ENCODE measurements at places on chromosomes 12 and 14. TPM values are rescaled to one million over a fixed set of nuclear protein-coding genes. Genes with fewer than 3 reads are reported as not detected.

Gene NPFF
- total RNA-seq: not detected

Gene STK38L
- 93.3 TPM for total RNA-seq

Gene KRT74
- not detected for total RNA-seq

Gene A2M
- total RNA-seq: 1,306 TPM

GRCh38 chr14:65250162-65250495 lies 147.8 kb upstream of the MAX start:
- no peak for DNase-seq

DNA sequence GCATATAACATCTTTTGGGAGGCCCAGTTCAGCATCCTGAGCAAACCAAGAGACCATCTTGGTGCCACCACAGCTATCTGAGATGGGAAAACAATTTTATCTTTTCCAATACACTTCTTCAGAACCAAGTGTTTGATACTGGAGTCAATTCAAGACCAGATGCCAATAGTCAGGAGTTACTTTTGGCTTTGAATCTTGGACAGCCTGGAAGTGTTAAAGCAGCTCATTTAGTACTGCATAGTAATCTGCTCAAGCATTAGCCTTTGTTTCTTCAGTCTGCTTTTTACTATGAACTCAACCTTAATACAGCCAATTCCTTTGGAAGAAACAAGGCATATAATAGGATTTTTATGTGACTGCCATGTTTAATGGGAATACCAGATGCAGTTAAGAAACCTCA lies 81.9 kb upstream of the TSPAN8 start:
- no peak for DNase-seq

- DNase-seq: no peak
These were observed 41.8 kb upstream of the PTPRR start for GRCh38 chr12:70962226-70962794.

- no peak for DNase-seq
These were observed 208.3 kb downstream of the LRIG3 start for GRCh38 chr12:58711974-58712373.
